Right ventricle myocardium superior (tissue), 1 donor: ENCODE measurements at places on chromosomes 1 and 21.

DNA sequence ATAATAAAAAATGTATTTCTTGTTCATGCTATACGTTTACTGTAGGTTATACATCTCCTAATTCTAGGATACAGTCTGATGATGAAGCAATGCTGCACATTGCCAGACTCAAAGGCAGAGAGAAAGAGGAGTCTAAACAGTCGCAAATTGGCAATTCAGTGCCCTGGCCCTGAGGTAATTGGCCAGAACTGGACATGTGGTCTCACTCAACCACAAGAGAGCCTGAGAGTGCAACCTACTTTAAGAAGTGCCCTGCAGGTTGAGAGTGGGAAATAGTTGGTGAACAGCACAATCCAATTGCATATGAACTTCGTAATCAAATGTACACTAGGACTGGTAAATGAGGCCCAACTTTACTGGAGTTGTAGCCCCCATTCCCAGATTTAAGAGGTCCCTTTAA lies 5.0 kb upstream of the SLC35A3 start:
- DNase-seq: no peak

DNA sequence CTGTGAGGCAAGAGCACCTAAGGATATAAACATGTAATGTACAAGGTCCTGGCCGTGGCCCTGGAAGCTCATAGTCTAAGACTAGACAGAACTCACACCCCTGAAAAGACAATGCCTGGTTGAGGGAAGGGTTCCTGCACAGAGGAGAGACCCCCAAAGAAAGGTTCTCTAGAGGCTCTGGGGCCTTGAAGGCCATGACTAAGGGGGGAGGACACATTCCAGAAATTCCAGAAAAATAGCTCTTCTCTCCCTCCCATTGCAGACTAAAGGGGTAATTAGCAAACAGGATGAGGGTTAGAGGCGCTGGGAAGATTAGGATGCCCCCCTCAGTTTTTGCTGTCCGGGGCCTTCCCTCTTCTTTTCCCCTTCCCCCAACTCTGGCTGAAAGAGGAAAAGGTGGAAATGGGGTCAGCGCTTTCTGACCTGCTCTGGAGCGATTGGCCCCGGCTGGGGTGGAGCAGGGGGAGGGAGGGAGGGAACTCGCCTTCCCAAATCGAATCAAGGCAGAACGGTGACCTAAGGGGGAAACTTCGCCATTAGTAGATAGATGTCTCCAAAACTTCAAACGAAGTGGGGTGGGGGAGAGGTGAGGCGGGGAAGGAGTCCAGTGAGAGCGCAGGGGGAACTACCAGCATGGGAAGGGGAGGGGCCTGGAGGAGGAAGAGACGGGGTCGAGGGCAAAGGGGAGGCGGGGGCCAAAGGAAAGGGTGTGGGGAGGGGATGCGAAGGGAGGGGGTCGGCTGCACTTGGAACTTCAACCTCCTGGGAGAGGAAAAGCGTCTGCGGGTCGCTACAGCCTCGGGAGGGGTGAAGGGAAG lies 11.8 kb downstream of the PAX7 start:
- no peak for DNase-seq

- DNase-seq: no peak
Measured at GRCh38 chr1:21263052-21263429, 27.2 kb downstream of the ECE1 start.

DNA sequence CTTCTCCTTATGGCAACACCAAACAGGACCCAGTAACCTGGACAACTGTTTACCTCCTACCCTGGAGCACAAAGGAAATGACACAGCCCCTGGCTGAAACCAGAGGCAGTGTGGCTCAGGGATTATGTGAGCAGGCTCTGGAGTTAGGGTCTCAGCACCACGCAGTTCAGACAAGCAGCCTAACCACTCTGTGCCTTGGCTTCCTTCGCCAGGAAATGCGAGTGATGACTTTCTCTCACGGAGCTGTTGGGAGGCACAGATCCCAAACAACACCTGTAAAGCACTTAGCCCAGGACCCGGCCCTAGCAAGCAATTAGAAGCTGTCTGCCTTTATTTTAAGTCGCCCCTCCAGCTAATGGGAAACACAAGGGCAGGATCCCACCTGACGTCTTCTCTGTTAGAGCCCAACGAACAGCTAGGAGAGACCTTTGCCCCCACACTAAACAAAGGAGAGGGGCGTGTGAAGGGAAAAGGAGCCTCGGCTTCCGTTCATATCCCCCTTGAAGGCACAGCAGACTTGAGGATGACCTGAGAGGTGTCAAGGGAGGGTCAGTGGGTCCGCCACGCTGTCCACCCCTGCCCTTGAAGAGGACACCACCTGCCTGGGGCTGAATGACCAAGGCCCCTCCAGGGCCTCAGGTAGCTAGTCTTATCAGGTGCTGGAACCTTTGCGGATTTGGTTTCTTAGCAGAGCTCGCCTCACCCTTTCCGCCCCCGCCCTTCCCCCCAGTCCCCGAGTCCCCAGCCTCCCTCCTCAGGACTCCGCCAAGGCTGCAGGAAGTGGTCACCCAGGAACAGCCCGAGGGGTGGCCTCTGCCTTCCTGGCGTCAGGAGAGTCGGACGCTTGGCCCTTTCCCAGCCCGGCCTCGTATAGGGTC lies 860 bp downstream of the TMEM63A start:
- peak; percentile 78 for DNase-seq
